ENCODE measurements at places on chromosomes 3 and 15. TPM values are rescaled to one million over a fixed set of nuclear protein-coding genes. Genes with fewer than 3 reads are reported as not detected.

IMPG2 gene
- total RNA-seq: 0.86 TPM

CATSPER2 gene
- 1.3 TPM for total RNA-seq

IQCF5 gene
- total RNA-seq: not detected

ARNT2 gene
- total RNA-seq: 1.3 TPM

FBXW12 gene
- not detected for total RNA-seq

POC1A gene
- 5.4 TPM for total RNA-seq

SI gene
- not detected for total RNA-seq

C2CD4A gene
- total RNA-seq: not detected

EXOSC7 gene
- 62.1 TPM for total RNA-seq

ESYT3 gene
- total RNA-seq: 0.16 TPM

SLC28A2 gene
- not detected for total RNA-seq

PDIA3 gene
- total RNA-seq: 95.7 TPM

IDH2 gene
- 37.2 TPM for total RNA-seq

CTSH gene
- 12.6 TPM for total RNA-seq

PIERCE2 gene
- 0.60 TPM for total RNA-seq

PRR20G gene
- not detected for total RNA-seq

HRG gene
- not detected for total RNA-seq

CFAP100 gene
- total RNA-seq: not detected

CPN2 gene
- not detected for total RNA-seq

SYNM gene
- total RNA-seq: 2.2 TPM

TRMT10C gene
- total RNA-seq: 10.0 TPM

SCAANT1 gene
- total RNA-seq: not detected

Measured in bronchial smooth muscle cell (primary cell).